ENCODE measurements at places on chromosomes 7 and 10.
A peak's percentile ranks its signal among the peaks of the same experiment; 100 is the strongest.

DNA sequence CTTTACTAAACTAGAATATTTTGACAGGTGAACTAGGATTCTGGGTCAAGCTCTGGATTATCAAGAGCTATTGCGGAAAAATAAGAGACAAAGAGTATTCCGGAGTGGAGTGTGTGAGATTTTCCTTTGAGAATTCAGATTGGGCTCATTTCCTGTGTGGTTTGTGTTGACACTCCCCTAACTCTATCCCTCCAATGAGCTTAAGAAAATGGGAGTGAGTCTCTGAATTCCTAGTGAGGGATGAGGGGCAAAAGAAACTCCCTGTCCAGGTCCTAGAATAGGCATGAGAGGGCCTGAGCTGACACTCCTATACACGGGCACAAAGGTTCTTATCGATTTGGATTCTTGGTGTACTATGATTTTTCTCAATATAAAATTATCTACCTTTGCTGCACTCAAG, 10.2 kb downstream of the KLF14 start:
- DNase-seq, result no peak

- DNase-seq, result no peak
Measured at GRCh38 chr10:104077663-104078151, 8.0 kb downstream of the COL17A1 start.

GRCh38 chr7:108448584-108449505, 7.4 kb downstream of the NRCAM start:
- peak; percentile 28 for DNase-seq

DNA sequence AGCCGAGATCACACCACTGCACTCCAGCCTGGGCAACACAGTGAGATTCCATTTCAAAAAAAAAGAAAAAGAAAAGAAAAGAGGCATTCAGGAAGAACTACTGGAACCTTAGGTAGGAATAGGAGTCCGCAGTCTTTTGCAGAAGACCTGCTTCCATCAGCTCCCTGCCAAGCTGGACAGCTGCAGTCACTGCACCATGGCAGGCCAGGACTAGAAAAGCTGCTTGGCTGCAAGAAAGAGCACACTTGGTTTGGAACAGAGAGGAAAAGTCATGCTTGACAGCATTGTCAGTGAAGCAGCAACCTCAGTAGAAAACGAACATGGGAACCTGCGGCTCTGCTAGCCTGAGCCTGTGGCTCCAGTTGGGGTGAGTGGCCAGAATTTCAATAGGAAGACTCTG, 104.3 kb downstream of the MARCHF5 start:
- DNase-seq, result no peak

GRCh38 chr7:86664486-86664885, 20.8 kb downstream of the GRM3 start:
- no peak for DNase-seq

- DNase-seq, result no peak
Measured at GRCh38 chr7:68020102-68020501, 1023.5 kb downstream of the TYW1 start.

DNA sequence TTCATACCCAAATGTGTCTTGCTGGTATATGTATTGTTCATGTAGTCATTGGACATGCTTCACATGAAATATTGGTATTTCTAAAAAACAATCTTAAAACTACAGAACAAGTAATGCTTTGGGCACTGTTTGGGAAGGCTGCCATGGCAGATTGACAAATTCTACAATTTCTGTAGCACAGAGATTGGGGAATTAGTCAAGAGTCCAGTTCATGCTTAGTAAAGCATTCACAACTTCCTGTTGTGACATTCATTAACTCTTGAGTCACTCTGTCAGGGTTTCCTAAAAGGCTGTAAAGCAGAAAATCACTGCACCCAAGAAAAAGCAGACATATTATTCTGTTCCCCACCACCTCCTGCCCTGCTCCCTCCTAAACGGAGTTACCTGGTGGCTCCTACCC, 398.9 kb downstream of the PHTF2 start:
- no peak for DNase-seq

DNA sequence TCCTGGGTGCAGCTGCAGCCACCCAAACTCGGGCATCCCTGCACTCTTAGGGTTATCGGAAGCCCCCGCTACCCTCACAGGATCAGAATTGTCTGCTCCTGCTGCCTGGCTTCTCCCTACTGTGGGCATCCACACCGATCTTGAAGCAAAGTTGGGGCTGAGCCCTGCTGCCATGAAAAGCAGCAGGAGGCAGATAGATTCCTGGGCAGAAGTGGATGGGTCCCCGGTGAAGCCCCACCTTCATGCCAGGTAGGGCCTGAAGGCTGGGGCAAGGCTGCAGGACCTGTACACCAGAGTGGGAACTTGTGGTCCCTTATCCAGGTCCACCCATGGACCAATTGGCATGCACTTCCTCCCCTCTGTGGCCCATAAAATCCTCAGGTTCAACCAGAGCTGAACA, 922.6 kb upstream of the KCND2 start:
- no peak for DNase-seq

- DNase-seq, result no peak
Measured at GRCh38 chr10:78997635-78998618, 70.8 kb upstream of the ZMIZ1 start.

DNA sequence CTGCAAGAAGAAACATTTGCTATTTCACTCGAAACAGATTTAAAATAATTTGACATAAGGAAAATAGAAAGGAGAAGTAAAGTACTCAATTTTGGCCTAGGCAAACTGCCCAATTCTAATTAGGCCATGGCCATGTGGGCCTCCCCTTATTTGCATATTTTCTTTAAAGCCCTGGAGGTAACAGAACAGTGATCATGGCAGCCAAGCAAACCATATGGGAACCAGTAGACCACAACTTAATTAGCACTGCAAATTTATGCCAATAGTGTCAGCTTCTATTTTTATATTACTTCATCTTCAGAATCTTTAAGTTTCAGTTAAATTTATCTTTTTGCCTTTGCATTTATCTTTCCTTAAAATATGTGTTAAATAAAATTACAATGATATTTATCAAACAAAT, 63.3 kb upstream of the THSD7A start:
- no peak for DNase-seq

DNA sequence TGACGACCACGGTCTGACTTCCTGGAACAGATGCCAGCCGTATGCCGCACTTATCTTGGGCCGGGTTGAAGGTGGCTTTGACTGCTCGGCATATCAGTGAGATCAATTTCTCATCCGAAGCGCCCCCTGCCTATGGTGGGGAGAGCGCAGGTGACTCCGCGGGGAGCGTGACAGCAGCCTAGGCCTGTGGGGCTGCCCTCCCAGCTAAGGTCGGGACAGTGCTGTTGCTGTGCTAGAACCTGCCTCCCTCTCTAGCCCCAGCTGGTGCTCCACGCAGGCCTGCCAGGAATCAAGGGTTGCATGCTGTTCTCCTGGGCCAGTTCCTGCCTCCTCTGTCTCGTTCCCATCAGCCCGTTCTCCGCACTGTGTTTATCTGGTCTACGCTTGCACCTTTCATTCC, 49.8 kb downstream of the PODXL start:
- no peak for DNase-seq

GRCh38 chr7:8114175-8114574, 145.6 kb downstream of the GLCCI1 start:
- DNase-seq, result no peak

DNA sequence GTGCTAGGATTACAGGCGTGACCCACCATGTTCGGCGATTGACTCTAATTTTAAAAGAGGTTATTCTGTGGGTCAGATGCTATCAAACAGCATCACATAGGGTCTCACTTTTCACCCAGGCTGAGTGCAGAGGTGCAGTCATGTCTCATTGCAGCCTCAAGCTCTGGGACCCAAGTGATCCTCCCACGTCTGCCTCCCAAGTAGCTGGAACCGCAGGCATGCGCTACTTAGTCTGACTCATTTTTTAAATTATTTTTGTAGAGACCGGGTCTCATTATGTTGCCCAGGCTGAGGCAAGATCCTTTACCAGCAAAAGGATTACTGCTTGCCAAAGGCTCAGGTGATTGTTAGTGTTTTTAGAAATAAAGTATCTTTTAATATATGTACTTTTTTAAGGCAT, 42.9 kb upstream of the STOX1 start:
- DNase-seq, result no peak

- DNase-seq, result no peak
Measured at GRCh38 chr10:11631890-11632587, 20.6 kb upstream of the USP6NL start.

DNA sequence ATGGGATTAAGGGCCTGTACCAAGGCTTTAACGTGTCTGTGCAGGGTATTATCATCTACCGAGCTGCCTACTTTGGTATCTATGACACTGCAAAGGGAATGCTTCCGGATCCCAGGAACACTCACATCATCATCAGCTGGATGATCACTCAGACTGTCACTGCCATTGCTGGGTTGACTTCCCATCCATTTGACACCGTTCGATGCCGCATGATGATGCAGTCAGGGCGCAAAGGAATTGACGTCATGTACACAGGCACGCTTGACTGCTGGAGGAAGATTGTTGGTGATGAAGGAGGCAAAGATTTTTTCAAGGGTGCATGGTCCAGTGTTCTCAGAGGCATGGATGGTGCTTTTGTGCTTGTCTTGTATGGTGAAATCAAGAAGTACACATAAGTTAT, 18.2 kb downstream of the LSM5 start:
- DNase-seq, result no peak

- DNase-seq, result no peak
Measured at GRCh38 chr7:141209454-141209853, 135.6 kb downstream of the TMEM178B start.

DNA sequence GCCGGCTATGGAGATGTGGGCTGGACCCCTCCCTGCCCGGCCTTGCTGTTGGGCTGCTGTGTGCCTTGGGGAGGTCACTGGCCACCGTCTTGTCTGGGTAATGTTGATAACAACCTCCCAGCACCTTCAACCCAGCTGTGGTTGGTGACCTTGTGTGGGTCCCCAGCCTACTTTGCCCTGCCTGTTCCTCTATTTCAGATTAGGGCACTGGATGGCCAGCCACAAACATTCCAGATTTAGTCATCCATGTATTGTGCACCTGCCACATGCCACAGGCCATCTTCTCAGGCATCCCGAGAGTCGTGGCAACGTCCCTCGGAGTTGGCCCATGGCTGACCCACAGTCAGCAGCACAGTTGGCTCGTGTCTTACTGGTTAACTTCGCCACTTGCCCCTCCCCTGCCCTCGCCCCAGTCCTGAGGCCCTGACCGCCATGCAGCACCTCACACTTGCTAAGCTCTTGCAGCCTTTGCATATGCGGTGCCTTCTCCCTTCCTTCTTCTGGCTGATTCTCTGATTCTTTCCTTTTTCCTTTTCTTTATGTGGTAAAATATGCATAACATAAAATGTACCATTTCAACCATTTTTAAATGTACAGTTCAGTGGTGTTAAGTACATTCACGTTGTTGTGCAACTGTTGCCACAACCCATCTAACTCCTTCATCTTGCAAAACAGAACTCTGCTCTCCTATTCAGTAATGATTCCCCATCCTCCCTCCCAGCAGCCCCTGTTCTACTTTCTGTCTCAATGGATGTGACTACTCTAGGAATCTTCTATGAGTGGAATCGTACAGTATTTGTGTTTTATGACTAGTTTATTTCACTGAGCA, 60.6 kb downstream of the PRF1 start:
- no peak for DNase-seq

GRCh38 chr10:121478556-121478955, 119.7 kb downstream of the FGFR2 start:
- no peak for DNase-seq

GRCh38 chr7:143988976-143989745, 11.0 kb upstream of the OR6B1 start:
- DNase-seq, result no peak

- DNase-seq, result no peak
Measured at GRCh38 chr7:130909881-130910672, 176.1 kb upstream of the KLF14 start.

DNA sequence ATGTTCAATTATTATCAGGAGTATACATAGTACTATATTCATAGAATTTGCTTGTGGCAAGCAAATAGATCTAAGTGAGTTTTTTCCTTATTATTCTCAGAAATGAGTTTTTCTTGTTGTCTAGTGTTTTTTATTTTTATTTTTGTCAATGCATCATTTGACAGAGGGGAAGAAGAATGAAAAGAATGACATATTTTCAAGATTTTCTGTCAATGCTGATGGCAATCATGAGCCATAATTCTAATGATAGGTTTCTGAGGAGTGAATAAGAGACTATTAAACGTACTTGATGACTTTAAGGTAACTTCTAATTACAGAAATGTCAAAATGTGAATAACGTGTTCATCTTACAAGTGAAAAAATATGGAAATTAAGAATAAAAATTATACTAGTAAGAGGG, 144.6 kb upstream of the CSTF2T start:
- no peak for DNase-seq

DNA sequence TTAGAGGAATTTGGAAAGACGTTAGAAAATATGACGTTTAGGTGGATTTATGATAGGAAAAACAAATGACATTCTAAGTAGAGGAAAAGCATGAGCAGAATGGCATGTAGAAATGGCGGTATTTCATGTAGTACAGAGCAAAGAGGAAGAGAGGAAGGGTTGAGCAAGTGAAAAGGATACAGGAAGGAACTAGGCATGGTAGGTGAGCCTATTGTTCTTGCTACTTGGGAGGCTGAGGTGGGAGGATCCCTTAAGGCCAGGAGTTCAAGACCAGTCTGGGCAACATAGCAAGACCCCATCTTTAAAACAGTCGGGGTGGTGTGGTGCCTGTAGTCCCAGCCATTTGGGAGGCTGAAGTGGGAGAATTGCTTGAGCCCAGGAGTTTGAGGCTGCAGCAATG, 1.2 kb downstream of the GTPBP10 start:
- no peak for DNase-seq

DNA sequence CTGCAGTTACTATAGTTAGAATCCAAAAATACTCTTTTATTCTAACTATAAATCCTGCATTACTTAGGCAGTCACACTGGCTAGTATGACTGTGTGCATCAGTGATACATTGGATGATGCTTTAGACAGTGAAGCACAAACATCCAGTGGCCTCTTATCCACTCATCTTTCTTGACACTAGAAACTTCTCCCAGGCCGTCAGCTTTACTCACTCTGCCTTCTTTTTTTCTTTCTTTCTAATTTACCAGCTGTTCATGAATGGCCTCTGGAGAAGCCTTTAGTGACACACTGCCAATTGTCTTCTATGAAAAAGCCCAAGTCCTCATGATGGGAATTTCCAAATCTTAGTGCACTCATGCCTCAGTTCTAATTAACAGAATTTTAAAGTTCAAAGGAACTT, 26.2 kb upstream of the C10orf90 start:
- no peak for DNase-seq

Measured in NCI-H1436 treated with DMSO at 0.1 percent for 48 hours (cell line).